Mucosa of gallbladder (tissue), 1 donor: ENCODE measurements at places on chromosomes 16 and 17. TPM values are rescaled to one million over a fixed set of nuclear protein-coding genes. Genes with fewer than 3 reads are reported as not detected.

DNA sequence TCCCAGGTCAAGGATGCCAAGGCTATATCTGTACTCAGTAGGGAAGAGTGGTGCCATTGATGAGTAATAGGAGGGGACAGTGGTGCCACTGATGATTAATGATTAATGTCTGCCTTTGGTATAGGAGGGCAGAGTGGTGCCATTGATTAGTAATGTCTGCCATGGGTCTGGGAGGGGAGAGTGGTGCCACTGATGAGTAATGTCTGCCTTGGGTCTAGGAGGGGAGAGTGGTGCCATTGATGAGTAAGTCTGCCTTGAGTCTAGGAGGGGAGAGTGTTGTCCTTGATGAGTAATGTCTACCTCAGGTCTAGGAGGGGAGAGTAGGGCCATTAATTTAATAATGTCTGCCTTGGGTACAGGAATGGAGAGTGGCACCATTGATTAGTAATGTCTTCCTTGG, 507.8 kb upstream of the EEF2KMT start:
- no peak for DNase-seq

GRCh38 chr17:17666111-17666714, 15.0 kb upstream of the RAI1 start:
- DNase-seq: no peak

- DNase-seq: no peak
These were observed 102.2 kb downstream of the AATF start for GRCh38 chr17:37050920-37051319.

DNA sequence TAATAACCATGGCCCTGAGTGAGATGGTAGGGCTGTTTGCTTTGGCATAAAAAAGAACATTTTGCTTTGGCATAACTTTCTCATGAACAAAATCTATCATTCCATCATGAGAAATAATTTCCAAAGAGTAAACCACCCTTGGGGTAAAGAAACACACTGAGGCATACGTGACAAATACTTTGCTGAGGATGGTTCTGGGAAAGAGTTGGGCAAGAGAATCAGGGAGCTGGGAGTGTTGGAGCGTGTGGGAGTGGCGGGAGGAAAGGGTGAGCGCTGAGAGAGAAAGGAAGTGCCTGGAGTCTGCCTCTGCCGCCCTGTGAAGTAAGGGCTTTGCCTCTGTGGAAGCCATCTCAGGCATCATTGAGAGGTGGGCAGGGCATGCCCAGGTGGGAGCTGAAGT, 60.2 kb upstream of the ARHGAP44 start:
- no peak for DNase-seq

DNA sequence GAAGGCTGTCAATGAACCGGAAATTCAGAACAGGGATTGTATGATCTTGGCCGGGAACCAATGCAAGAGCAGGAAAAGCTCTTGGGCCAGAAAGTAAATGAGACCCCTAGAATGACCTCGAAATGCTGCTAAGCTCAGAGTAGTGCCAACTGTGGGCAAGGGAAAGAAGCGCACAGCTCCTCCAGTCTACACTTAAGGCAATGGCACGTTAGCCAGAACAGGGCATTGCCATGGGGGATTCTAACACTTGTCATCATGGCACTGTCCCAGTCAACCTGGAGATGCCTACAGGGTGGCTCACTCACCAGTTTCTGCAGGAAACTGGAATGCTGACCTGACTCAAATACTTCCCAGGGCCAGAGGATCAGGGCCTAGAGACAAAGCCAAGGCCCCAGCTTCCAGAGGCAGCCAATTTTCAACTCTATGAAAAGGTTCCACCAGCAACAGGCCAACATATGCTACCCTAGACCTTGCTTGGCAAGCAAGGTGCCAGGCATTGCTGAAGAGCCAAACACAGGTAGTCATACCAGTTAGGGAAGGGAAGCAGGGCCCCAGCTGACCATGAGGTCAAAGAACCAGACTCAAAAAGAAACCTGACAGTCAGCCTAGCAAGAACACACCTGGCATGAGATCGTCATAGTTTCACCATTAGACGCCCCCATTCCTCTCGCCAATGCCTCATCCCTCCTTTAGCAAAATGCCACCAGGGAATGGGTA, 34.9 kb downstream of the ARHGAP17 start:
- DNase-seq: no peak

DNA sequence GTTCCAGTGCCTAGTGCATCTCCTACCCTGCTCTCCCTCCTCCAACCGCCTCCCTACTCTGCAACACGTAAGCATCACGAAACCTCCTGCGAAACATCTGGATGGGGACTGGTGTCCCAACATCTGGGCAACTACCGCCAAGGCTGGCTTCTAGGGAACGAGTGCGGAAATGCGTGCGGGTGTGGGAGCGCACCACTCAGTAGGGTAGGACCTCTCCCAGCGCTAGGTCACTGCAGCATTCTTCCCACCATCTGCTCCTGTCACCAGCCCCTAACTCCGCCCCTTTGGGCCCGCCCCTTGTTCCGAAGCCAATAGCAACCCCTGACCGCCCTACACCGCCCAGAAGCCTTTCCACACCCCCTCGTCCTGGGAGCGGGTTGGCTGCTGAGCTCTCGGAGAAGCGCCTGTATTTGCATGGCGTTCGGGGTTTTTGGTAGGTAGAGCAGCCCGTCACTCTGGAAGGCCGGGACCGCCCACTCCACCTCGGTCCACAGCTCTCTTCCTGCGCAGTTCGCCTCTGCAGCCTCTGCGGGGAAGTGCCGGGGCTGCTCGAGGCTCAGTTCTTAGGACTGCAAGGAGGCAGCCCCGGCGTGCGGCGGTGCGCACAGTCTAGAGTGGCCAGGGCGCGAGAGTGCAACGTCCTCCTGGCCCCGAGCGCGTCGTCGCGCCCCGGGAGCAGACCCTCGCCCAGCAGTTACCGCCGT, at the start of gene HS3ST3B1:
Gene HS3ST3B1, plus strand, starts transcription at position 507 of the 704 bp plus-strand sequence. CDS start 438 bp downstream, outside the sequence.
- DNase-seq: peak; percentile 99

DNA sequence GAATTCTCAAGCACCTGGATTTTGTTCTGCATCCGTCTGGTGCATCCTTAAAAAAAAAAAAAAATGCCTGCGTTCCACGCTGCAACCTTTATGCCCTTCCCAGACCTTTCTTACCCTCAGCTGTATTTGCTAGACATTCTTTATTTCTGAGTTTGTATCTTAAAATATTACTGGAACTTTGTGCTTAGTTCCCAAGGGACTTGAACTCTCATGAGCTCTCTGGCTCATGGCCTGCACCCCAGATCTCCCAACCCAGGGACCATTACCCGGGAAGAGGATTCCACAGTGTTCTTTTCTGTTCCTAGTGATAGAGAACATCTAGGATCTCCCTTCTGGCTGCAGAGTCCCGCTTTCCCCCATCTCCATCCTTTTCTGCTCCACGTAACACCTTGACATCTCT, 28.9 kb upstream of the CLEC18A start:
- no peak for DNase-seq

DNA sequence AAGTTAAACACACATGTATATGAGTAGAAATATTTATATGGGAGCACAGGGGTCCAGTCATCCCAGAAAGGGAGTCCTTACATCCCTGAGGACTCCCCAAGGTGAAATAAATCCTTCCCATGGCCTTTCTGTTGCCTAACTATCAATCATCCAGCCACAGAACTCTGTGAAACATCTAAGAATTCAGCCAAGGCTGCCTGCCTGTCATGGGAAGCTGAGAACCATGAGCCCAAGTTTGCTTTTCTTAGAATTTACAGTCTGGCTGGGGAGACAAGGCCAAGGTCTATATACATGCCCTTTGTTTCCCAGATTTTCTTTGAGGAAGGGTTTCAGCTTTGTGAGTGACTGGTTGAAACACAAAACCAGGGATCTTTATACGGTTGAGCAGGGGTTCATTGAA, 15.8 kb downstream of the MYL4 start:
- no peak for DNase-seq

DNA sequence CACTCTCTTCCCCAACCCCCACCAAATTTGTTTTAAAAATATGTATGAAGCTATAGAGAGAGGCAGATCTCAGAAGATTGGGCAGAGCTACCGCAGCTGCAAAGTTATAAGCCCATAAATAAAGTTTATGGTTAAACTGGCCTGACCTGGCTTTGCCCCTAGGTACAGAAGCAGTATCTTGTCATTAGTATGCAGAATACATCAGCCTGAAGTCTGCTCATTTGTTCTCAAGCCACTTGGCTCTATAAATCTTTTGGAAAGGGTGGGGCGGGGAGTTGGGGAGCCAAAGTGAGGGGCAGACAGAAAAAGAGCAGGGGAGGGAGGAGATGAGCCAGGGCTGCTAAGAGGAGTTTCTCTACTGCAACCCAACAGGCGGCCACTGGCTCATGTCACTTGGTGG, 113.2 kb downstream of the SOX9 start:
- DNase-seq: no peak

DNA sequence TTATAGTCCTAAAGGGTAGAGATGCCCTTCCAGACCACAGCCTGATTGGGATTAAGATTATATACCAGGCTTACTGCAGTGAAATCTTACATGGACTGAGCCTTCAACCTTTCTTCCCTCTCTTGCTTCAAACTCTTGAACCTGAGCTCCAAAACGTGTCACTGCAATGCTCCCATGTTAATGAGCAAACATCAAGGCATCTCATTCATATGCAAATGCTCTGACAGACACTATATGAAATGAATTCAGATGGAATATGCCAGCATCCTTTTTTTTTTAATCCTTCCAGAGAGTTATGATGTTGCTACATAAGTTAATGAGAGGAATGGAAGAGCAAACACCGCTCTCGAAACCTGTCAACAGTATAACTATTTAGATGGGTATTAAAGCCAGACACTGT, 611.9 kb upstream of the CDH11 start:
- DNase-seq: no peak

GRCh38 chr17:8673612-8674011, 43.1 kb upstream of the MYH10 start:
- DNase-seq: no peak

GRCh38 chr17:44113382-44113781, 10.1 kb downstream of the HDAC5 start:
- no peak for DNase-seq

- no peak for DNase-seq
These were observed 64.4 kb upstream of the CDH8 start for GRCh38 chr16:62100651-62101050.

GRCh38 chr16:22813948-22814710, at the start of gene HS3ST2:
Gene HS3ST2, plus strand, starts transcription at chr16:22814162. Its CDS starts 449 bp downstream, at chr16:22814611.
- DNase-seq: no peak

DNA sequence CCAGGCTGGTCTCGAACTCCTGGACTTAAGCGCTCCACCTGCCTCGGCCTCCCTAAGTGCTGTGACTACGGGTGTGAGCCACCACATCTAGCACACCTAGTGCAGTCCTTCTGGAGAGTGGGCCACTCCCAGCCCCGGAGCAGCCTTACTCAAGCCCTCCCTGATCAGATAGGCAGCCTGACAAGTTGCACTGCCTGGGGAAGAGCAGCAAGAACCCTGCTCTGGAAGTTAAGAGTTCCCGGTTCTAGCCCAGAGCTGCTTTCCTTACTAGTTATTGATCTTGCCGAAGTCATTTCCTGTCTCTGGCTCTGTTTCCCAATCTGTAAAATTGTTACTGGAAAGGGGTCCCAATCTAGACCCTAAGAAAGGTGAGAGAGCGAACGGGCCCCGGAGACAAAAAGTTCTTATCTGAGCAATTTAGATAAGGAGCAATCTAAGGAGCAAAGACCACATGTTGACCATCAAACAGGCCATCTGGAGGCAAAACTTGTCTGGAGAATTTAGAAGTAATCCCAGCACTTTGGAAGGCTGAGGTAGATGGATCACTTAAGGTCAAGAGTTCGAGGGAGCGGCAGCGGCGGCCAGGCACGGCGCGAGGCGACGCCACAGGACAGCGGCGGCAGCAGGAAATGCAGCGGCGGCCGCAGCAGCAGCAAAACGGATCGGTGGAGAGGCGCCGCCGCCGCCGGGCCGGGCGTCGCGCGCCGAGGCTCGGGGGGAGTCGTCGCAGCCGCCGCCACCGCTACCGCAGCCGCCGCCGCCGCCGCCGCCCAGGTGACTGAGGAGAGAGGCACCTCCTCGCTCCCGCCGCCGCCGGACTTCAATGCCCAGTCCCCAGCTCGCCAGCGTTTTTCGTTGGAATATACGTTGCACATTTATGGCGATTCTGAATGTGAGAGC, 4.3 kb upstream of the NAGLU start:
- peak; percentile 61 for DNase-seq

- no peak for DNase-seq
These were observed 109.9 kb upstream of the TBX2 start for GRCh38 chr17:61289408-61290385.

GRCh38 chr17:80847496-80848230, 144.0 kb upstream of the CHMP6 start:
- no peak for DNase-seq

DNA sequence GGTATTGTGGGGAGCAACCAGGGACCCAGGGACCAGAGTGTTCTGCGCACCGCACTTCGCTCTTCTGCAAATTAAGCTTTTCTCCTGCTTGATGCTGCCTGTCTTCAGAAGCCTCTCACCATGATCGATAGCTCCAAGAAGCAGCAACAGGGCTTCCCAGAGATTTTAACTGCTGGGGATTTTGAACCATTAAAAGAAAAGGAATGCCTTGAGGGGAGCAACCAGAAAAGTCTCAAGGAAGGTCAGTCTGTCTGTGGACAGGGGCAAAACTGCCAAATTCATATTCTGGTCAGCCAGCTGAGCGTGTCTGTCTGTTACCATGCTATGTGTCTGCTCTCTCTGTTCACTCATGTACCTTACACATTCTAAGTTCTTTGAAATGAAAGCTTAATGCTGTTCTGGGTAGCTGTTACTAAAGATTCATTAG, 115.7 kb downstream of the MRTFB start:
- no peak for DNase-seq

DNA sequence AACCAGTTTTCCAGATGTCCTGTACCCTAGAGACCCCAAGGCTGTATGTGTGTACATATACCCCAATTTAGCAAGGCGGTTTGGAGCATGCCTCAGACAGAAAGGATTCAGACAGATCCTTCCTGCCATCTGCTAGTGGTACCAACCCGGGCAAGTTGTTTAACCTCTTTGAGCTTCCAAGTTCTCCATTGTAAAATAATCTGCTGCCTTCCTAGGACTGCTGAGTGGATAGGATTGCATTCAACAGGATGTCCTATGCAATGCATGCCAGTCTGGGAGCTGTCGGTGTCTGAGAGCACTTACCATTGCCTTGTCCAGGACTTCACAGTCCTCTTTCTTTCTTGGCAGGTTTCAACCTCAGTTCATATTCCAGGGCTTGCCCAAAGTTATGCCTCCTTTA, 1.9 kb downstream of the CDH13 start:
- DNase-seq: no peak

DNA sequence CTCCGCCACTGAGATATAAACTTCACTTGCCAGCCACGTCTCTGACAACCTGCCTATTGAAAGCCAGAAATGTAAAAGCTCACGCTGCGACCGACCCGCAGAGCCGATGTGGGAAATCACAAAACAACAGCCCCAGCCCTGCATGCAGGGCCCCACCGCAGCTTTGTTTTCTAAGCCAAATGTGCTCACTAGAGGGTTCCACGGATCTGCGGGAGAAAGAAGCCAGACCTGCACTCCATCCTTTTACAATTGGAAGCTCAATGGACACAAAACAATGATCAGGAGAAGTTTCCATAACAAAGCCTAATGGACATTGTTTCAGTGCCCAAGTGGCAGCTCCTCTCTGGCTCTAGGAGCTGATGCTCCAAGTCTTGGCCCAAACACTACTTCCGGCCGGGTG, 33.1 kb downstream of the WIPI1 start:
- DNase-seq: no peak

- DNase-seq: peak; percentile 13
These were observed at the start of gene MYOCD for GRCh38 chr17:12665263-12666210. Gene MYOCD, plus strand, starts transcription at chr17:12665890. Its CDS starts 299 bp downstream, at chr17:12666189.

GRCh38 chr16:89712274-89712781, 8.4 kb downstream of the VPS9D1 start:
- DNase-seq: no peak

The CETP gene
- 0.26 TPM for total RNA-seq

The KRT9 gene
- total RNA-seq: not detected

The OR3A2 gene
- total RNA-seq: 3.0 TPM

The GLOD4 gene
- 59.4 TPM for total RNA-seq

The SLC35B1 gene
- total RNA-seq: 35.3 TPM

The EFCAB3 gene
- total RNA-seq: not detected

The EFCAB5 gene
- total RNA-seq: not detected
